ENCODE measurements at places on chromosomes 5 and 9.

DNA sequence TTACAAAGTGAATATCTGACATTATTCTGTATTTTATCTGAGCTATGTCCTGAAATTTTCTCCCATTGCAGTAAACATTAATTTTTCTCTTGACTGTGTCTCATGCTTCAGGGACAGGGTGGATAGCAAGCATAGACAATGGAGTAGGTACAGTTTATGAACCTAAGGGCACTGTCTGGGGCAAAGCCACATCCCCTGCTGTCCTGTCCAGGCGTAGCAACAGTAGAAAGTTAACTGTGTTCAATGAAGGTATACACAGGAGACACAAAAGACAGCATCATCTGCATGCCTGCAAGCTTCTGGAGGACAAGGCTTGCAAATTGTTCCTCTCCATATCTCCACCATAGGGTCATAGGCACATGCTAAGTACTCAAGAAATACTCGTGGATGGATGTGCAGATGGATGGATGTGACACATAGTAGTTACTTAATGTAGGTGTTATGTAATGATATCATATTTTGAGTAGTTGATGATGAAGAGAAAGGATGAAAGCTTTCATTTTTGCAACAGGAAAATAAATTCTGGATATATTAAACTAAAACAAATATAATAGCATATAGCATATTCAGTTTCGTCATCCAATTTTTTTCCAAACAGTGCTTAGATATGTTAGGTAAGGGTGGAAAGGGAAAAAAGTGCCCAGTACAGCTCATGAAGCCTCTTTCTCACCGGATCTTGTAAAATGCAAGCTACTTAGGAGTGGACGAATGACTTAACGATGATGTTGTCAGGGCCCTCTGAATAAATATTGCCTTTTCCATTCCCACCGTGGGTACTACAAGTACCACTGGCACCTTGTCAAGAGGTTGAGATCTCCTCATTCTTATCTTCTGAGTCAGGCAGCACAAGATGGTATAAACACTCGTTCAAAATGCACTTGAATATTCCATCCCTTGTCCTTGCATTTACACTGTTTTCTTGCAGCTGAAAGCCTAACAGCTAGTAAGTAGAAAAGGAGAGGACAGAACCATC is 19.9 kb upstream of the ZSWIM6 start:
- no peak overlapping the region for H3K27ac ChIP-seq
- no peaks in the 10 kb centered on the region for H3K4me1 ChIP-seq
- no peak for DNase-seq
- no peak overlapping the region for H3K4me3 ChIP-seq
- H3K36me3 ChIP-seq = no peaks in the 10 kb centered on the region
- H3K27me3 ChIP-seq = no peaks in the 10 kb centered on the region

GRCh38 chr9:134690946-134691694 is 49.5 kb downstream of the COL5A1 start:
- H3K4me1 ChIP-seq = no peaks in the 10 kb centered on the region
- no peak overlapping the region for H3K27ac ChIP-seq
- no peak overlapping the region for H3K4me3 ChIP-seq
- no peak for DNase-seq

DNA sequence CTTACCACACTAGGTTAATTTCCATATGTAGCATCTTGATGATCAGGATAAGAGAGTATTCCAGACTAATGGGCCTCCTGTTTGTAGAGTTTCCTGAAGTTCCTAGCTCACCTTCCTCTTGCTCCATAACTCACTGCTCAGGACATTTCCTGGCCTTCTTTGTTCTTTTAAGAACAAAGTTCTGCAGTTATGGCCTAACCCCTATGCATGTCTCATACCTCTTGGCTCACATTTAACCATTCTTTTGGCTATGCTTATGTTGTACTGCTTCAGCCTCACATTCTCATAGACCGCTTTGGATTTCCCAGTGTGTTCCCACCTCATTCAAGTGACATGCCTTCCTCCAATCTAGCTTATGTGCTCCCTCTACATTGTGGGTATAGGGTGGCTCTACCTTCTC is 40.5 kb upstream of the HMGCS1 start:
- no peaks in the 10 kb centered on the region for H3K36me3 ChIP-seq
- H3K27ac ChIP-seq = no peak overlapping the region
- H3K4me3 ChIP-seq = no peak overlapping the region

DNA sequence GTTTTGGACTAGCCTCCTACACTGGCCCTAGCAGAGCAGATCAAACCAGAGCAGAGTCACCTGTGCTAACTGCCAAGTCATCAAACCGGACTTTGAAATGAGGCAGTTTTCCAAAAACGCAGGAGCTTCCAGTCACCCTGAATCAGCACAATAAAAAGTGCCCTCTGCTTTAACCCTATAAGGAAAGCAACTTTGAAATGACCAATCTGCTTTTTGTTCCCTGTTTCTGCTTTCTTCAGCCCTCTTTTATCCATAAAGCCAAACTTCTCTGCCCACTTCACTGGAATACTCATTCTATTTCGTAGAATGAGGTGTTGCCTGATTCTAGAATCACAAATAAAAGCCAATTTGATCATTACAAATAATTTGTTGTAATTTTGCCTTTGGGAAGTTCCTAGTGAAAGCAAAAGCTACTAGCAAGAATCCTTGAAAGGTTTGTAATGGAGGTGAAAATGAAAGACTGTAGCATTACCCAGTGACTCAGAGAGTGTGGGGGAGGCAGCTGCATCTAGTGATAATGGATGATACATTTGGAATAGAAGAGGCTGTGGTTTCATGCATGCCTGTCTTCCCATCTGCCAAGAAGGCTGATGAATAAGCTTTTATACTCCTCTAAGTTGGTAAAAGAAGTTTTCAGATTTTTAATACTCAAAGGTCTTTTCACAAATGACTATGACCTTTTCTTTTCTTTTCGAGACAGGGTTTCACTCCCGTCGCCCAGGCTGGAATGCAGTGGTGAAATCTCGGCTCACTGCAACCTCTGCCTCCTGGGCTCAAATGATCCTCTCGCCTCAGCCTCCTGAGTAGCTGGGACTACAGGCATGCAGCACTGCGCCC is 14.9 kb downstream of the SPAAR start:
- no peaks in the 10 kb centered on the region for H3K27me3 ChIP-seq
- H3K4me3 ChIP-seq = no peak overlapping the region
- H3K36me3 ChIP-seq = no peaks in the 10 kb centered on the region
- DNase-seq = no peak
- peaks cover 3% of the 10 kb centered on the region for H3K4me1 ChIP-seq

DNA sequence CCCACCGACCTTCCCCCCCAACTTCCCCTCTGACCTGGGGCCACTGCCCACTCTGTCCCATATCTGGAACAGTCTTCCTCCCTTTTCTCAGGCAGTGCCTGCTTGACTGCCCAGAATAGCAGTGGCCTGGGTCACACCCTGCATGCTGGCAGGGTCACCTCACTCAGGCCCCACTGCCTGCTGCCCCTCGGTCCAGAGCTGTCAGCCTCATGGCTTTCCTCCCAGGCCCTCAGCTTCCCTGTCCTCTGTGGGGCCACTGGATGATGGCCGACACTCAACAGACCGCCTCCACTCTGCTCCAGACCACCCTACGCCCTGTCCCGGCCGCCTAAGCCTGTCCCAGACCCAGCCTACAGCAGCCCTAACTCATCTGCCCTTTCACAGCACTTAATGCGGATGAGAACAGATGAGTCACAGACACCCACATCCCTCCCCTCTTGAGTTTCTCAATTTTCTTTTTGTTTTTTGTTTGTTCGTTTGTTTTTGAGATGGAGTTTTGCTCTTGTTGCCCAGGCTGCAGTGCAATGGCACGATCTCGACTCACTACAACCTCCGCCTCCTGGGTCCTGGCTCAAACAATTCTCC is 5.9 kb downstream of the PNPLA7 start:
- no peaks in the 10 kb centered on the region for H3K4me1 ChIP-seq
- no peak for DNase-seq
- no peaks in the 10 kb centered on the region for H3K27me3 ChIP-seq
- H3K27ac ChIP-seq = no peak overlapping the region
- H3K36me3 ChIP-seq = no peaks in the 10 kb centered on the region

- DNase-seq = no peak
- H3K4me3 ChIP-seq = no peak overlapping the region
- H3K4me1 ChIP-seq = peaks cover 26% of the 10 kb centered on the region
Observed at GRCh38 chr9:69389437-69389995, 64.5 kb downstream of the ENTREP1 start.

DNA sequence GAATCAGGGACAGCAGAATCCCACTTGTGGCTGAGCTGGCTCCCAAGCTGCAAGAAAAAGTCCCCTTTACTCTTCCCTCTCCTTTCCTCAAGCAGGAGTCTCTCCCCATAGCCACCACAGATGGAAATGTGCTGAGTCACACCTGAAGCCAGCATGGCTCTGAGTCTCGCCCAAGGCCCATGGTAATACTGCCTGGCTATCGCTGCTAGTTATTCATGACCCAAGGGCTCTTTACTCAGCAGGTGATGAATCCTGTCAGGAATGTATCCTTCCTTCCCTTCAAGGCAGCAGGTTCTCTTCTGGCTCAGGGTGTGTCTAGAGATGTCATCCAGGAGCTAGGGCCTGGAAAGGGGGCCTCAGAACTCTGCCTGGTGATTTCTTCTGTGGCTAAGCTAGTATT is 403.3 kb upstream of the PTPRD start:
- no peaks in the 10 kb centered on the region for H3K36me3 ChIP-seq
- H3K4me1 ChIP-seq = no peaks in the 10 kb centered on the region
- no peaks in the 10 kb centered on the region for H3K27me3 ChIP-seq
- DNase-seq = no peak

- no peak for DNase-seq
- H3K4me1 ChIP-seq = no peaks in the 10 kb centered on the region
- H3K4me3 ChIP-seq = no peak overlapping the region
- no peaks in the 10 kb centered on the region for H3K27me3 ChIP-seq
- no peaks in the 10 kb centered on the region for H3K36me3 ChIP-seq
- H3K27ac ChIP-seq = no peak overlapping the region
Observed at GRCh38 chr5:120146787-120147186, 317.3 kb upstream of the PRR16 start.

DNA sequence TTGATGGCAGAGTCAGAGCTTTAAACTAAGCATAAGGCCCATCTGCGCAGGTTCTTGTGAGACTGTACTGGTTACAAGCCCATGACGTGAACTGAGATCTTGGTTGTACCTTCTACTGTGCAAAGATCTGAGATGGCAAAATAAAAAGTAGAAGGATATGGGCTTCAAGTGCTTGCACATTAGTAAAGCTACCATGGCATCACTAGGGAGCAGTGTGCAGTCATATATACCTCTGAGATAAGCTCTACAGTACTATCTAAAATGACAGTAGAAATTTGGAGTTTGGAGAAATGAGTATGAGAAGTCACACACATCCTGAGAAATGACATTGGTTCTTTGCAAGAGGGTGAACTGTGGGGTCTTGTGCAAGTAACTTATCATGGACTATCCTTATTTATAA is 408.2 kb upstream of the PRR16 start:
- no peak for DNase-seq
- peaks cover 7% of the 10 kb centered on the region for H3K4me1 ChIP-seq
- no peaks in the 10 kb centered on the region for H3K36me3 ChIP-seq
- no peak overlapping the region for H3K4me3 ChIP-seq
- H3K27ac ChIP-seq = no peak overlapping the region

DNA sequence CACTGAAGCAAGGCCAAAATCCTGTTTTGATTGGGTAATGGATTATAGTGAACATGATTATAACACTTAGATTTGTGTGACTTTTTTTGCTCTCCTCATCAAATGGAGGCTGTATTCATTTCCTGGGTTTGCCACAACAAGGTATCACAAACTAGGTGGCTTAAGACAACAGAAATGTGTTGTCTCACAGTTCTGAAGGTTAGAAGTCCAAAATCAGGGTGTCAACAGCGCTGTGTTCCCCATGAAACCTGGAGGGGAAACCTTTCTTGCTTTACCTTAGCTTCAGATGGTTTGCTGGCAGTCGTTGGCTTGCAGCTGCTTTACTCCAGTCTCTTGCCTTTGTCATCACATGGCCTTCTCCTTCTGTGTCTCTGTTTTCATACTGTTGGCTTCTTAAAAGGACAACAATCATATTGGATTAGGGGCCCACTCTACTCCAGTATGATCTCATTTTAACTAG is 32.4 kb downstream of the CDC42SE2 start:
- no peak overlapping the region for H3K27ac ChIP-seq
- H3K27me3 ChIP-seq = no peaks in the 10 kb centered on the region
- H3K4me3 ChIP-seq = no peak overlapping the region
- no peaks in the 10 kb centered on the region for H3K4me1 ChIP-seq
- no peaks in the 10 kb centered on the region for H3K36me3 ChIP-seq

DNA sequence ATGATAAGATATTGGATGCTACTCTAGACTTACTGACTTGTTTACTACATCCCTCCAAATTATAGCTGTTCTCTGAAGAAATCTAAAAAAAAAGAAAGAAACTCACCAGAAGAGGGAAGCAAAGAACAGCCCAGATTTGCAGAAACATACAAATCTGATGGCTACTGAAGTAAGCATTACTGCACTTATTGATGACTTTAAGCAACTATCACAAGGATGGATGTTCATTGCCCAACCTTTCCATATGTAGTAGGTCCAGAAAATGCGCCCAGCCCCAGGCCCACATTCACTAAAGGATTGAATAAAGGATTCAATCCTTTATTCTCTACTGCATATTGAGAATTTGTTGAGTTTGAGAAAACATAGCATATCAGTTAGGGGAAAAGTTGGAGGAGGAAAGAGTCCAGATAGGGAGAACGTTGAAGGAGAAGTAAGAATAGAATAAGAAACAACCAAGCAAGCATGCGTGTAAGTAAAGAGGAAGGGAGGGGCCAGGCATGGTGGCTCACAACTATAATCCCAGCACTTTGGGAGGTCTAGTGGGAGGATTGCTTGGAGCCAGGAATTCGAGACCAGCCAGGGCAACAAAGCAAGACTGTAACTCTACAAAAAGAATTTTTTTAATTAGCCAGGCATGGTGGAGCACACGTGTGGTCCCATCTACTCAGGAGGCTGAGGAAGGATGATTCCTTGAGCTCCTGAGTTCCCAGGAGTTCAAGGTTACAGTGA is 33.8 kb upstream of the DTWD2 start:
- no peaks in the 10 kb centered on the region for H3K36me3 ChIP-seq
- H3K4me1 ChIP-seq = no peaks in the 10 kb centered on the region
- H3K27me3 ChIP-seq = no peaks in the 10 kb centered on the region
- no peak for DNase-seq

DNA sequence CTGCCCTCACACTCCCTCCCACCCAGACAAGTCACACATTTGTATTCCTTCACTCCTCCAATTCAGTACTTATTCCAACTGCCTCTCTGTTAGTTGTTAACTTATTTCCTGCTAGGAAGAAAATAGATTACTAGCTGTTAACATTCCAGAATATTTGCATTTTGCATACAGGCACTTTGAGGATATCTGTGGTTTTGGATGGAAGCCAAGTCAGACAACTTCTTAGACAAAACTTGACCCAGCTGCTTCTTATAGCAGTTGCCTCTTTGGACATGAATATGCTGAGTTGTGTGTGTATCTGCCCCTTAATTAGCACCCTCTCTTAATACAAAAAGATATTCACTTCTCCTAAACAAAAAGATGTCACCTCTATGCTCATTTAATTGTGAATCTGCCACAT is 1280.6 kb upstream of the ACO1 start:
- no peaks in the 10 kb centered on the region for H3K27me3 ChIP-seq
- H3K36me3 ChIP-seq = no peaks in the 10 kb centered on the region
- H3K4me1 ChIP-seq = no peaks in the 10 kb centered on the region
- H3K4me3 ChIP-seq = no peak overlapping the region

GRCh38 chr5:150333400-150333799 is 24.1 kb upstream of the TCOF1 start:
- H3K27me3 ChIP-seq = no peaks in the 10 kb centered on the region
- H3K27ac ChIP-seq = no peak overlapping the region
- no peak for DNase-seq
- H3K4me1 ChIP-seq = no peaks in the 10 kb centered on the region
- H3K36me3 ChIP-seq = no peaks in the 10 kb centered on the region

GRCh38 chr5:107636555-107636954 is 34.2 kb downstream of the EFNA5 start:
- H3K4me3 ChIP-seq = no peak overlapping the region
- H3K27ac ChIP-seq = no peak overlapping the region
- DNase-seq = no peak
- no peaks in the 10 kb centered on the region for H3K27me3 ChIP-seq
- H3K4me1 ChIP-seq = no peaks in the 10 kb centered on the region
